Psoas muscle (tissue), 8 donors: ENCODE measurements at places on chromosomes 5 and 9.

- DNase-seq, result no peak
Observed at GRCh38 chr5:79842006-79842881, 148.8 kb downstream of the MTX3 start.

DNA sequence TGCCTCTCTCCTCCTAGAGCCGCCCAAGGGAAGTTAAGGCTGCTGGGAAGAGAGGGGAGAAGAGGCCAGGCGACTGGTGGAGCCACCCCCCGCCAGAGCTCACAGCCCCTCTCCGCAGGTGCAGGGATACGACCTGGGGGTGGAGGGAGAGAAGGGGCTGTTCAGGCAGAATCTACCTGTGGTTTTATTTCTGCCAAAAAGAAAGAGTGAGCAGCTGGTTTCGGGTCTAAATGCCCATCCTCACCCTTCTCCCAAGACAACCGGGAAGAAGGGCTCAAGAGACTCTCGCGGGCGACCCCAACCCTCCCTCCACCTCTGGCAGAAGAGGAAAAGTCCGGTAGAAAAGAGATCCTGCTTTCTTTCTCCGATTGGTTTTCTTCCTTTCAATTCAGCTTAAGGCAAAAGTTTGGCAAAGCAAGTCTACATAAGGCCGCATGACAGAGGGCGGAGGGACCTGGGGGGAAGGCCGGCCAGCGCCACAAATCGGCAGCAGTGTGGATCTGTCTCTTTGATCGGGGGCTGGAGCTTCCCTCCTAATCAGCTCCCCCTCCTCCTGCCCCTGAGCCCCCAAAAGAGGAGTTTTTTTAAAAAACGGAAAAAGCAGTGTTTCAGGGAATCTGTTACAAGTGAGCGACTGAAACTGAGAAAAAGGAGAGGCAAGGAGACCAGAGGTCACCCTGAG is 16.3 kb downstream of the FAM78A start:
- no peak for DNase-seq

GRCh38 chr5:146345578-146346366 is 7.1 kb downstream of the POU4F3 start:
- DNase-seq, result no peak

DNA sequence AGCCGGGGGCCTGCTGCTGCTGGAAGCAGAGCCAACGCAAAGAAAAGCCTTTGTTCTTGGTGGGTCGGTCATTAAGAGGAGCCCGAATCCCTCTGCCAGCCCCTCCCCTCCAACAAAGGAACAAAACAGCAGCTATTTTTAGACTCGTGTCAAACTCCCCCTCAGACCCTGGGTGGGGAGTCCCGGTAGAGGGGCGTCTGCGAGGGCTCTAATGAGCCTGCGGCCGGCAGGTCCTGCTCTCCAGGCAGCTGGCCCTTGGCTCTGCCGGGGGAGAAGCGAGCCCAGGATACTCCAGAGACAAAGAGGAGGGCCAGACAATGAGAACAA is 114.0 kb downstream of the LHX2 start:
- no peak for DNase-seq

DNA sequence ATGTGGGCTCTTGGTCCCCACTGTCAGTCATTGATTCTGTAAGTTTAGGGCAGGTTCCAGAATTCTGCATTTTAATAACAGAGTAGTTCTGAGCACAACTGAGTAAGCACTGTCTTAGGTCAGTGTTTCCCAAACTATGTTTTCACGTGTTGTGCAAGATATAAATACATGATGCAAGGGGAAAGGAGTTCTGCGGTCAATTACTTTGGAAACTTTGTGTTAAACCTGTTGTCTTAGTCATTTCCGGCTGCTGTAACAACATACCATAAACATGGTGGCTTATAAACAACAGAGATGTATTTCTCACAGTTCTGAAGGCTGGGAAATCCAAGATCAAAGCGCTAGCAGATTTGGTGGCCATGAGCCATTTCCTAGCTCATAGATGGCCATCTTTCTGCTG is 69.8 kb downstream of the EQTN start:
- DNase-seq, result no peak

DNA sequence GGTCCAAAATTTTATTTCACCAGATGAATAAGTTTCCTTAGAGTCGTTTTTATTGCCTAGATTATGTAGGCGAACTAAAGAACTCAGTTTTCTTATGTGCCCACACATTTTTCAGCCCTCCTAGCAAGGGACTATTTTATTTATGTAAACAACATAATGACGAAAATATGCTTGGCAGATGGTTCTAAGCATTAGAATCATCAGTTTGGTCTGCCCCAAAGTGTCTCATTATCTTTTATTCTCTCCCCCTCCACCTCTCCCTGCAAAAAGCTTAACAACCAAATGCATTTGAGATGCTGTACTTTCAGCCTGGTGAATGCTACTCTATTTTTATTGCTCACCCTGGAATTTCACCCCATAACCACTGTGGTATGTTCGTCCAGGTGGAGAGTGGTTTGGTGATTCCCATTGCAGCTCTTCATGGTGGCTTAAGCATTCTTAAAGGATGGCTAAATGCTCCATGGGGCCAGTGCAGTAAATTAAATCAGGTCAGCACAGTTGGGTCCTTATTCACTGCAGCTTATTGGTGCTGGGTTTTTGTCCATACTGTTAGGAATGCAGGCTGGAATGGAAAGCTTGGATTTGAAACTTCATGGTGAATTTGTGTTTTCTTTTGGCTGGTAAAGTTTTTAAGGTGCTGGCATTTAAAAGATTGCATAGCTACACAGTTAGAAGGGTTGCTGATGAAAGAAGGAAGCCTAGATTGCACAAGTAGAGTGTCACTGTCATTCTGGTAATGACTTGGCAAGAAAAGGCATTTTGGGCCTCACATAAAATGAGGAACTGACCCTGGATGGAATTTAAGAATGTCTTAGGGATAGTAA is 39.2 kb downstream of the TLE4 start:
- no peak for DNase-seq

GRCh38 chr9:88826771-88827181 is 164.5 kb upstream of the S1PR3 start:
- DNase-seq, result no peak

- DNase-seq, result no peak
Observed at GRCh38 chr9:34279411-34279810, 49.7 kb downstream of the KIF24 start.

- no peak for DNase-seq
Observed at GRCh38 chr5:39256477-39257235, 37.3 kb upstream of the FYB1 start.

DNA sequence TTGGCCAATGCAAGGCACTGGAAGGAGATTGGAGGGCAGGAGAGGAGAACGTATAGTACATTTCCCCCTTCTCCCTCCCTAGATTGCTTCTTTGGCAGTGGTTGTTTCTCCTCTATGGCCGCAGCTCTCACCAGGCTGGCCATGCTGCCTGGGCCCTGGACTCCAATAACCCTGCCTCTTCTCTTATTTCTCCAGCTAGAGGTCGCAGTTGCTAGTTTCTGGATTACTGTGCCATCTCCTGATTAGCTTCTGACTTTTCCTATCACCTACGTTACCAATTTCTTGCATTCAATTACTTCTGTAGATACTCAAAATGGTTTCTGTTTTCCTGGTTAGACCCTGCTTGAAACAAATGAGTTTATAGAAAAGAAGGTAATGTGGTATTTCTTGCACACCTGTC is 2.4 kb upstream of the MACIR start:
- no peak for DNase-seq

GRCh38 chr9:127742435-127743088 is 7.5 kb upstream of the TOR2A start:
- peak; percentile 67 for DNase-seq

GRCh38 chr5:160390787-160391696 is 8.8 kb downstream of the FAM200C start:
- DNase-seq, result no peak

DNA sequence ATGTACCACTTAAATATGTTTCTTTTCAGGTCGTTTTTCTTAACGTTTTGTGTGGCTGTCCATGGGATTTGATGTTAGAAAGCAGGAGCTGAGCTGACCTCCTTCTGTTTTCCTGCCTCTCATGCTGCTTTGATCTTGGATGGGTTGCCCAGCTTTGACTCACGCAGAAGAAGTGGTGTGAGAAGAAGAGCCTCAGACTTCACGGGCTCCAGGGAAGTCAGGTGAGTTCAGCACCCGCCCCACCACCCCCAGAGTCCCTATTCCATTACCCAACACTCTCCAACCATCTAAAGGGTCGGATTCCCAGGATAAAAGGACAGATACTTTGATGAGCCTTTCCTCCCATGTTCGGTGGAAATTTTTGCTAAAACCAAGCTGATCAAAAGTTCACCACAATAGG is 373.4 kb downstream of the IRX2 start:
- DNase-seq, result no peak

GRCh38 chr9:127175764-127176163 is 53.3 kb upstream of the ANGPTL2 start:
- DNase-seq, result no peak

GRCh38 chr5:75200776-75201175 is 35.9 kb downstream of the ANKRD31 start:
- no peak for DNase-seq

GRCh38 chr9:1514776-1515363 is 464.7 kb downstream of the DMRT2 start:
- no peak for DNase-seq

GRCh38 chr5:92969781-92970237 is 611.2 kb downstream of the NR2F1-AS1 start:
- no peak for DNase-seq

- no peak for DNase-seq
Observed at GRCh38 chr9:95667789-95668188, 151.0 kb upstream of the PTCH1 start.

DNA sequence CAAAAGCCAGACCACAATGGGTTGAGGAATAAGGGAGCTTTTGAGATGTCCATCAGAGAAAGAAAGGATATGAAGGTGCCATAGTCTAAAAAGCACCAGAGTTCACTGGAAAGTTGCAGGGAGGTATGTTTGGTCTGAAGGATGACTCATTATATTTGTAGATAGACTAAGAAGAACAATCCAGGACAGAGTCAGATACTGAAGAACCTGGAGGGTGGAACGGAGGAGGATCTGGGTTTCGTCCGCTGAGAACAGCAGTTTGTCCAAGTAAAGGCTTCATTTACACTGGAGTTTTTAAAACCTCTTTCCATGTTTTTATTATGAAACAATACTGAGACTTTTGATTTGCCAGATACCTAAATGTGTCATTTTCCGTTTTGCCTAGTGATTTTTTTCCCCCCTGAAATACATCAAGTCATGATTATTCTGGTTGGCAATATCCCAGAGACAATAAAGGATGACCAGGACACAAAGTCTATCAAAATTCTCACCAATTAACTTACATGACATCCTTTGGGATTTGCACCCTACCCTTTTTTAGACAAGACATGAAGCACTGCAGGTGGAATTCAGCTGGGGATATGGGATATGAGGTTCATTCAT is 219.9 kb downstream of the MLLT3 start:
- no peak for DNase-seq

- no peak for DNase-seq
Observed at GRCh38 chr9:89933578-89933977, 328.8 kb downstream of the GADD45G start.

- no peak for DNase-seq
Observed at GRCh38 chr5:163880302-163880701, 374.9 kb downstream of the MAT2B start.

GRCh38 chr5:125198270-125198974 is 452.0 kb upstream of the ZNF608 start:
- DNase-seq, result peak; percentile 55

DNA sequence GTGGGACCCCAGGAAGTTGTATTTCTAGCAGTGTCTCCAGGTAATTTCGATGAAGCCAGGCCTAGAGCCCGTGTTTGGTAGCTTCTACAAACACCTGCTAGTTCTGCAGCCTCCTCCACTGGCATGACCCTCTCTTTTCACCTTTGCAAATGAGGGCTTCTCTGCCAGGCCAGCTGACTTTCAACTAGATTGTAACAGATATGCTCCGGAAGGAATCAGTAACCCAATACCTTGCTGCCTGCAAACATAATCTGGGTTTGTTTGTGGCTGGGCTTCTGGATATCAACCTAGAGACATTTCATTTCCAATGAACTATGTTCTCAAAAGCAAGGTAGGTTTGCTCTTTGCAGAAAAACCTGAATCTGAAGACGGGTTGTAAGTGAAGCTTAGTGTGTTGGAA is 354.8 kb downstream of the DMRT2 start:
- DNase-seq, result no peak

- no peak for DNase-seq
Observed at GRCh38 chr5:163478126-163478981, 17.9 kb downstream of the HMMR start.

DNA sequence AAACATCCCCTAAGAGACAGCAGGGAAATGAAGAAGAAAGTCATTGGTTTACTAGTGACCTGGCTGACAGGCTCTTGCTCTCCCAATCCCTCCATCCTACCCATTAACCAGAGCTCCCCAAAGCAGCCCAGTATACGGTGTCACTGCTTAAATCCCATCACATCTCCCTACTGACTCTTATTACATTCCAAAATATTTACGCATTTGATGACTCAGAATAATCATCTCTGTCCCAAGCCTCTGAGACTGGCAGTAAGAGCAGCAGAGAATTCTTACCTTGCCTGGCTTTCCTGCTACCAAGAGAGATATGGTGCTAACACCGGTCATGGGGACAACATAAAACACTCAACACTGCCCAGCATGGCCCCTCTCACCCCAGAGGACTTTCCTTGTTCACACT is 20.2 kb upstream of the WHRN start:
- no peak for DNase-seq

DNA sequence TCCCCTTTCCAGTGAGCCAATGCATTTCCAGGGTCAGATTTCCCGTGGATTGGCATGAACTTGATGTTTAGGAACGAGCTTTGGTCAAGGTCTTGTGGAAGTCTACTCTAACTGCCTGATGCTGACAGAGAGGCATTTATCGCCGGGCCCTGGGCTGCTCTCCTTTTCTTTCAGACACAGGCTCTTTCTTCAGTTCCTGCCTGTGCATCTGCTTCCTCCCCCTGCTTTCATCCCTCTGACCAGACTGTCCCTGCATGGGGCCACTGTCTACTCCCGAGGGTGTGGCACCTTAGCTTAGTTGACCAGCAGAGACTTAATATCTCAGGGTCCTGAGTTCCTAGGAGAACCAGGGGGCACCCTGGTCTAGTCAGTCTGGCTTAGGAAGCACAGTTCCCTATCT is 41.2 kb downstream of the RALGPS1 start:
- no peak for DNase-seq

- no peak for DNase-seq
Observed at GRCh38 chr5:109199289-109199688, 210.5 kb downstream of the PJA2 start.

DNA sequence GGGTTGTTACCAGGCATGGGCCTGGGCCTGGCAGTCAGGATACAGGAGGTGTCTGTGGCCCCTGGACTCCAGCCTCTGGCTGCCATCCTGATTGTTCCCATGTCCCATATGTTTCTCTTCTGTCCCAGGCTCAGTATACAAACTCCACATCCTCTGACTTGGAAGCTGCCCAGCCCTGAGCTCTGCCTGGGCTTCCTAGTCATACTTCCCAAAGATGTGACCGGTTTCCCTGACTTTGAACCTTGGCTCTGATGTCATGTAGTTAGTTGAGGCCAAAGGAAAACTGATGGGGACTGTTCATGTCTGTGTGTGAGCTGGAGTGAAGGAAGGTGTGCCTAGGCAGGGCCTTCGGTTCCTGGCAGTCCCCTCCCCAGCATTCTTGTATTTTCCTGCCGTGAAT is 50.4 kb downstream of the CYSTM1 start:
- DNase-seq, result no peak

GRCh38 chr9:127876764-127877562 is 512 bp downstream of the AK1 start:
- peak; percentile 74 for DNase-seq

- DNase-seq, result no peak
Observed at GRCh38 chr9:32869404-32869803, 86.1 kb downstream of the TMEM215 start.
